ENCODE measurements at places on chromosomes 6 and 20.

DNA sequence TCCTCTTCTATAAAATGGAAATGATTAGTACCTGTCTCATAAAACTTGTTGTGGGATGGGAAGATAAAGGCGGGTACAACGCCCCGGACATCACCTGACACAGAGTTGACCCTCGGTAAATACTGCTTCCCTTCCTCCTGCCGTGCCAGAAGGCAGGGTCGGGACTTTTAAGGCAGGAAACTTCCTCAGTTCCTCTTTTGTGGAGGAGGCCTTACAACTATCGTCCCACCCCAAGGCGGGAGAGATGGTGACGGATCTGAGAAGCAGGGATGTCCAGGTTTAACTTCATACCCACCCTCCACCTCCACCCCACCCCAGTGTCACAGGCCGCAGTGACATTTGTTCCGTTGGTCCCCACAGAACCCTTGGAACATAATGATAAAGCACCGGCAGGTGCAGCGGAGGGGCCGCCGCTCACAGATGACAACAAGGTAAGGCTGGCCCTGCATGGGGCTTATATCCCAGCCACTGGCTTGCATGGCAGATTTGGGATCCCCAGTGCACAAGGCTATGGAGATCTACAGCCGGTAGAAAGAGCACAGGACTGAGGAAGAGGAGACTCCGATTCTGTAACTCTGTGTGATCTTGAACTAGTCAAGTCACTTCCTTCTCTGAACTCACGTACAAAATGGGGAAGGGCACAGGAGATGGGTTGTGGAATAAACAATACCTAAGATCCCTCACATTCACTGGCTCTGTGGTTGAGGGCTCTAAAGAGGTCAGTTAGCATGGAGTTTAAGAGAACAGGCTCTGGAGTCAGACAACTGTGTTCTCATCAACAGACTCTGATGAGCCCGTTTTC is 764 bp downstream of the DNTTIP1 start:
- DNase-seq = peak; percentile 27

GRCh38 chr6:139080255-139080920 is 51.8 kb downstream of the ABRACL start:
- peak; percentile 72 for DNase-seq

GRCh38 chr6:45094831-45095230 is 233.3 kb upstream of the RUNX2 start:
- DNase-seq = no peak

DNA sequence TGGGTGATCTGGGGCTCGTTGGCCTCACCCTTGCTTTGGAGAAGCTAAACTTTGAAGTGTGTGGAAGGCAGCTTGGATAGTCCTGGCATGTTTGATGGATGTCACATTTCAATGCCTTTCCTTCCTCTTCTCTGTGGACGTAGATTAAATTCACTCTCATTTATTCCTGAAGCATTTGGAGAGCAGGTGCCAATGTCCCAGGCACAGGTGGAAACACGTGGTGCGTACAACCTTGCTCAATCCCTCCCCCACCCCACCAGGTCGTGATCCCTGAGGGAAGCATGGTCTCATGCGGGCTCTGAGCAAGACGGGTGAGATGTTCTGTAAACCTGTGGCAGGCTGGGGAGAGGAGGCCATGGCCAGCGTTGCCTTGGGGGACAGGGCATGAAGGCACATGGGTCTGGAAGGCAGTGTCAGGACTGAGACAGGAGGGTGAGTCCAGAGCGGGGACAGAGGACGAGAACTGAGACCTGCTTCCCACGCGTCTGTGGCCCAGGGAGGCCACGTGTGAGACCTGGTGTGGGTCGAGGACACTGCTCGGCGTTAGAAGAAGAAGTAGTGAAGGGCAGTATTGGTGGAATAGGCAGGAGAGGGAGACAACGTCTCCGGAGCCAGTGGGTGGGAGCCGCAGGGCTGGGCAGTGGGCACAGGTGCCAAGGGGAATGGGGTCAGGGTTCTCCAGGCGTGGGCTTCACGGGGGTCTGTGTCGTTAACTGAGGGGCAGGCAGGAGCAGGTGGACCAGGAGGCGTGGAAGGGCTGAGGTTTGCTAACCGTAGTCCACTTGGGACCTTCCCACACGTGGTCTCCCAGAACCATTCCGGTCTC is 34.4 kb downstream of the SMOC2 start:
- no peak for DNase-seq

DNA sequence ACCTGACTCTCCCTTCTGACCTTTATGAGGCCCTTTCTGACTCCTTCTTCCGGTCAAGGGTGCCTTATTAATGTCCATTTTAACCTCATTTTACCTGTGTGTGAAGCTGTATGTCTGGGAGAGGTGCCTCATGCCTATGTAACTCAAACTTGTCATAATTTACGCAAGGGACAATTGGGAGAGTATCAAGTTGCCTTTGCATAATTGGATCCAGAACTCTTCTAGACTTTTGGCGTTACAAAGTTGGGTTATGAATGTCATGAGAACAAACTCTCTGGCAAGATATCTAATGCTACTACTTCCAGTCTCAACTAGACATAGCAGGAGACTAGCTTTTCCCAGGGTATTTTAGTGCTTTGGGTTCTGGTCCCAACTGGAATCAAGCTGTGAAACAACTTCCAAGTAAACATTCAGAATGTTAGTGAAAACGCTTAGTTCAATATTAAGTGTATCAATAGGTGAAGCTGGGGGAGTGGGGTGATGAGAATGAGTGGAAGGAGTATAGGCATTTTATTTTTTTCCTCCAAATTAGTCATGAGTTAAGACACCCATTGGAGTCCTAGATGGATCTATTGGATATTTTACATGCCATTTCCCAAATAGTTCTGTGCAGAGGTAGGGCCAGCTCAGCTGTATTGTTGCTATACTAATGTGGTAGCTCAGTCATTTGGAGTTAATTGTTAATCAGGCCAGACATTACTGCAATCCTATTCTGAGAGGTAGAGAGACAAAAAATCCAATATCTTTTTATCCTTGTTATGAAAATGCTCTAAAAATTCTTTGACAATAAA is 159.9 kb downstream of the TFAP2B start:
- no peak for DNase-seq

DNA sequence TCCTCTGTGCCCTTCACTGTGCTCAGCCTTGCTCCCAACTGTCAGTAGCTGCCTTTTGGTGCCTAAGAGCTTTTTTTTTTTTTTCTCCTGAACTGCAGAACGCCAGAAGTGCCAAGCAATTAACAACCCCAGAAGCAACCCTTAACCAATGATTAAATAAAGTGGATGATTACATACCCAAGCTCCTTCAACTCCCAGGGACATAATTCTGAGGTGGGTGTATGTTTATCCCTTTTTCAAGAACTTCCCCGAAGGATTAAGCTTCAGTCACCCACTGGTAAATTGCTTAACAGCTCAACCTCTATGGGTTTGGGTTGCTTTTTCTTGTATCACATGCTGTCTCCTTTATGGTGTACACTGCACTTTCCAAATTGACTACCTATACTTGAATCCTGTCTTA is 41.1 kb downstream of the KLHL31 start:
- no peak for DNase-seq

GRCh38 chr6:135054226-135054568 is 425 bp downstream of the HBS1L start:
- DNase-seq = peak; percentile 33

DNA sequence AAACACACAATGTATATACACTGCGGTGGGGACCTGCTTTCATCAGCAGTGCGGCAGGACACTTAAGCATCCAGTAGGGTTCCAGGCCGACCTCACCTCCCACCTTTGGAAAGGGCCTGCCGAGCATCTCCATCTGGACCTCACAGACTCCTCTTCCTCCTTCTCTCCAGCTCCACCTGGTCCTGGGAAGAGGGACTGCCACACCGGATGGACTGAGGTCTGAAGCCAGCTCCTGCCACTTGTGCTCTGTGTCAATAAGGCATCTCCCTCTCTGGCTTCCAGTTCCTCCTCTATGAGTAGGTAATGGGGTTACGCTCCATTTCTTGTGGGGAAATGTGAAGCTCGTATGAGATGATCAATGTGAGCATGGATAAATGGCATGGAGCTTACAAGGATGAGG is 19.1 kb upstream of the NNAT start:
- DNase-seq = no peak

DNA sequence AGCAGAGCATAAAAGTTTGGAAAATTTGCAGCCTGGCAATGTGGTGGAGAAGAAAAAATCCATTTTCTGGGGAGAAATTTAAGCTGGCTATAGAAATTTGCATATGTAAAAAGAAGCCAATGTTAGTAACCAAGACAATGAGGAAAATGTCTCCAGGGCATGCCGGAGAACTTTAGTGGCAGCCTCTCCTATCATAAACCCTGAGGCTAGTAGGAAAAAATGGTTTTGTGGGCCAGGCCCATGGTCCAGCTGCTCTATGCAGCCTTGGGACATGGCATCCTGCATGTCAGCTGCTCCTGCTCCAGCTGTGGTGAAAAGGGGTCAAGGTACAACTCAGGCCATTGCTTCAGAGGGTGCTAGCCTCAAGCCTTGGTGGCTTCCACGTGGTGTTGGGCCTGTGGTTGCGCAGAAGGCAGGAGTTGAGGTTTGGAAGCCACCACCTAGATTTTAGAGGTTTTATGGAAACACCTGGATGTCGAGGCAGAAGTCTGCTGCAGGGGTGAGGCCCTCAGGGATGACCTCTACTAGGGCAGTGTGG is 101.8 kb upstream of the SYNCRIP start:
- DNase-seq = no peak

DNA sequence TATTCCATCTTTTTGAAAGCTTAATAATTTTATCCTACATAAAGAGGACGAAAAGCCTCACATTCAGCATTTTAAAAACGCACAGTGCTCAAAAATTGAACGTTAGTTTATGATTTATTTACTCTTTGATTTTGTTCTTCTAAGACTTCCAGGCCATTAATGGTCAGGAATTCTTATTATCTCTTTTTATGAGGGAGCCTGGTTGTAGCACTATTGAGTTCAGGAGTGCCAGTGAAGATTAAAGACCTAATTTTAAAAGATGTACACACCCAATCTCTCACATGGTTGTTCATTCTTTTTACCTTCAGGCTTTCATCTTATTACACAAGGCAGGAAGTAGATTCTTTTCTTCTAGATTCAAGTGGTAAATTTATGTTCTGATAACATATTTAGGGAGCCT is 68.6 kb downstream of the HDDC2 start:
- no peak for DNase-seq

DNA sequence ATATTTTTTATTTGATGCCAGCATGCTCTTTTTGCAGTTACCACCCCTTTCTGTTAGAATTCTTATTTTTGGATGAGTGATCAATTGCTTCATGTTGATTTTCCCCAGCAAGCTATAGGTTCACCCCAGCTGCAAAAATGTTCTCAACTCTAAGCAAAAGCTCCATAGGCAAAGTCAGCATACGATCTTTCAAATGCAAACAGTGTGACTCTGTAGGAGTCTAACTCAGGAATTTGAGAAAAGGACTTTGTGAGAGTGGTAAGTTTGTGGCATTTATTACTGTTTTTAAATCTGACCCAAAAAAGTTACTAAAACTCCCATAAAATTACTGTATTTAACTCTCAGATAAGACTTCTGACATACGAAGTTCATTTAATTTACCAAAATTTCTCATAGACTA is 134.9 kb upstream of the HSF2 start:
- DNase-seq = no peak

DNA sequence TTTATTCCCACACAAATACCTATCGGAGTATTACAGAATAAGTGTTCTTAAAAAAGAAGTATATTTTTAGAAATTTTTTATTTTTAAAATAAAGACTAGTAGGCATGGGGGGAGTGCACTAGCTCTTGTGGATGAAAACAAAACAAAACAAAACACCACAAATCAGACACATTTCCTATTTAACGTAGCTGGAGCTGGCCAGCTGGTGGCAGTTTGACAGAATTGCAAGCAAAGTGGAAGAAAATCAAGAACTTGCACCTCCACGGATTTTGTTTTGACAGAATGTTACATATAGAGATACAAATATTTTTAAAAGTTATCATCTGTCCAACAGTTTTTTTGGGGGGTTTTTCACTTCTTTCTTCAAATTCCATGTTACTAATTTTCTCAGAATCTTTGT is 63.6 kb upstream of the SNRPB2 start:
- DNase-seq = no peak

GRCh38 chr20:45308117-45308778 is at the start of gene MATN4:
Gene MATN4, minus strand, starts transcription at chr20:45308299. Its CDS starts 2,717 bp downstream, at chr20:45305582.
- no peak for DNase-seq

GRCh38 chr6:53792016-53792415 is 2.8 kb upstream of the LRRC1 start:
- no peak for DNase-seq

DNA sequence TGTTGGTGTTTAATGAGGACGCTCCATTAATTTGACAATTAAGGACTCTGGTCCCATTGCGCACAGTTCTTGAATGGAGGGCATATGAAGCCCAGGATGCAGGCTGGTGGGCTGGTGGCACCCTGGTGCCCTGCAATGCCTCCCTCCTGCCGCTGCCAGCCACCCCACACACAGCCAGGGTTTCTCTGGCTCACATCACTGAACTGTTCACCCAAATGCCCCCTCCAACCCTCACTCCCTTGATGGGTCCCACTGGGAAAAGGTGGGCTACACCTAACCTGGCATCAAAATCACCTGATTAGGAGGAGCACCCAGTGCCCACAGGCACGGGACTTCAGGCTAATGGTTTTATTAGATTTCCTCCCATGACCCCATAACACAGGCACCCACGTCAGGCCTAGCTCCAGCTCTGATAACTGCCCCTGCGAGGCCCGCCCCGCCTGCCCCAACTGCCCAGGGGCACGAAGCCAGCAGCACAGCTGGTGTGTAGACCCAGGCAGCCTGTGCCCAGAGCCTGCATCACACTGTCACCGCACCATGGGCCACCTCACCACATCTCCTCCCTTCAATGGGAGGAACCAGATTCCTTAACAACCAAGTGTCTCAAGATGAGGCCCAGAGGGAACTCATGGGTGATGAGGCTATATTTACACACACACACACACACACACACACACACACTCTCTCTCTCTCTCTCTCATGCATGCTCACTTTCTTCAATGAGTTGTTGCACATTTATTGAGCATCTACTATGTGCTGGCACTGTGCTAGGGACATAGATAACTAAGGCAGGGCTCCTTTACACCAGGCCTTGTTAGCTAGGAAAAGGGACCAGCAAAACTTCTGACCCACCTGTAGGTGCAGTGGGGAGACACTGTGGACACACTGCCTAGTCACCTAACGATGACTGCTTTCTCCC is 107.3 kb downstream of the NOL4L start:
- DNase-seq = no peak

DNA sequence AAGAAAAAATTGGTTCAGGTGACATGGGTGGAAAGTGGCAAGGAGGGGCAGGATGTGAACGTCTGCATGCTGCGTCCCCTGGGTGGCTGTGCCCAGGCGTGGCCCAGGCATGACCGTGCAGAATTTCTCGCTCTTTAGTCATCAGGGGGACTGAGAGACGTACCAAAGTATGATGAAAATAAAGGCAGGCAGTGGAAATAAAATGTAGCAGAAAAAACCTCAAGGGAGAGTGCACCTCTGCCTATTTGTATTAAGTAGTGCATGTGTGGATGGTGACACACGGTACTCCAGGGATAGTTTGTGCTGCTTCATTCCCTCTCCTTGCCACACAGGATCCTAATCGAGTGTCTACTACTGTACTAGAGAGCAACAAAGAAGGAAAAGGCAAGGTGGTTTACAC is 81.1 kb downstream of the ATP9A start:
- peak; percentile 87 for DNase-seq

GRCh38 chr6:39208223-39208739 is 21.0 kb downstream of the KCNK5 start:
- no peak for DNase-seq
